ENCODE measurements at places on chromosomes 13 and 19.

- DNase-seq = no peak
These were observed 24.1 kb downstream of the HNRNPM start for GRCh38 chr19:8468761-8469373.

DNA sequence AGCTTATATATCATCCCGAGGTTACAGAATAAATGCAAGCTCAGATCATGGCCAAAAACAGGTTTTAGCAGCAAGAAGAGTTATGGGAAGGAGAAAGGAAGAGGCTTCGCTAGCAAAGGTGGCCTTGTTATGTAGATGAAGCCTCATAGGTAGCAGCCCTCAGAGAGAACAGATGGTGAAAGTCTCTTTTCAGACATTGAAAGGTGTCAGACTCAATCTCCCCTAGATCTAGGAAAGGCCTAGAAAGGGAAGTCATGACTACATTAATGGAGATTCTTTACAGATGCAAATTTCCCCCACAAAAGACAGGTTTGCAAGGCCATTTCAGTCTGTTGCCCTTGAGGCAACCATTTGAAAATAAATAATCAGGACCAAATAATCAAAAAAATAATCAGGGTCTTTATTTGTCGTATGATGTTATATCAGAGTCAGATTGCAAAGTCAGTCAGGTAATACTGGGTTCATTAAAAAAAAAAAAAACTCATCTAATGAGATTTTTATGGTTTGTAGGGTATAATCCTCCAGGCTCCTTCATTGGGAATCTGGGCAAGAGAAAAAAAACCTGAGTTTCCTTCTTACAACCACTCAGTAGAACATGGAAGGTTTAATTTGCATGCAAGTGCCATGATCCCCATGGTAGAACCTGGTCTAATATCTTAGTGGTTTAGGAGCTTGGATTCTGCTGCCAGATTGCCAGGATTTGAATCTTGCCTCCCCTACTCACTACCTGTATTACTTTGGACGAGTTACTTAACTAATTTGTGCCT, 50.8 kb upstream of the HTR2A start:
- no peak for DNase-seq

- no peak for DNase-seq
These were observed 28.4 kb upstream of the GPR183 start for GRCh38 chr13:99335603-99336002.

DNA sequence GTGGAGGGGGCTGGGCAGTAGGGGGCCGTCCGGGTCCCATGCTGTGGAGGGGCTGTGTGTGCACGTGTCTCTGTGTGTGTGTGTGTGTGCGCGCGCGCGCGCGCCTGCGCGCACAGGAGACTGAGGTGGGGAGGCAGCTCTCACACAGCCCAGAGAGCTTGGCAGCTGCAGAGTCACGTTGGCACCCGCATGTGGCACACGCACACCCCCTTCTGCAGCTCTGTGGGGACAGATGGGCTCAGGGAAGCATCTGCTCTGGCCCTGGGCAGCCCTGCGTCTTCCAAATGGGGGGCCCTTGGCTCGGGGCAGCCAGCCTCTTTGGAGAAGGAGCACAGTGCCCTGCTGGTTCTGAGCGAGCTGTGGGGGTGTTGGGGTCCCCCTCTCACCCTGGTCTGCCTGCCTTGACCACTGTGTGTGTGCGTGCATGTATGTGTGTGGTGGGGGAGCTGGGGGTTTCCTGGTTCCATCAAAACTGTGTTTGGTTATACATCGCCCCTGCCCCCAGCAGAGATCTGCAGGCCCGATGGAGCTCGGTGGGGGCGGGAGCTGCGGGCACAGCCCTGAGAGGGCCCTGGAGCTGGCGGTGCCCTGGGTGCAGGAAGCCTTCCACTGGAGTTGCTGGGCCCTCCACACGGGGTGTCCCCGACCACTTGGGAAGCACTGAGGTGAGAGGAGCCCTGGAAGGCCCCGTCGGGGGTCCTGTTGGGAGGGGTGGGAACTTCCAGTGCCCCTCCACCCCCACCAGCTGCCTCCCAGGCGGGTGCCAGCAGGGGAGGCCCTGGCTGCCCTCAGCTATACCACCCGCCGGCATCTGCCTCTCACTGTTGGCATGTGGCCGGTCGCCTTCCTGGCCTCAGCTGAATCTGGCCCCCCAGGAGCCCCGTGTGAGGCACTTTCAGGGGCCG, 67.1 kb downstream of the KDM4B start:
- DNase-seq = no peak

GRCh38 chr19:46926170-46927071, 65.6 kb downstream of the ARHGAP35 start:
- DNase-seq = no peak

- DNase-seq = no peak
These were observed 7.0 kb upstream of the RB1 start for GRCh38 chr13:48296528-48296927.

GRCh38 chr13:79966493-79966895, 374.4 kb downstream of the SPRY2 start:
- no peak for DNase-seq

DNA sequence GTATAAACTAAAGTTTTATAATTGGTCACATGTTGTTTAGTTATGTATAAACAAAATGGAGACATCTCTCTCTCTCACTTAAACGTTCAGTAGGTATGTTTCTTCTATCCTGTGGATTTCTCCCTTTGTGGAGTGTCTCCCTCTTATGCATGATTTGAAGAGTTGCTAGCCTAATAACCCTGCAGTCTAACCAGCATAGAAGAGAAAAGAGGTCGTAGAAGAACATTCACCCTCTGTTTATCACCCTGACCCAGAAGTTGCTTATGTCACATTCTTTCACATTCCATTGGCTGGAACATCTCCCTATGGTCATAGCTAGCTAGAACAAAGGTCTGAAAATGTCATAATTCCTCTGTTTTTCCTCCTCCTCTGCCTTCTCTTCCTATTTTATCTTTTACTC, 176.8 kb upstream of the PCDH20 start:
- DNase-seq = no peak

DNA sequence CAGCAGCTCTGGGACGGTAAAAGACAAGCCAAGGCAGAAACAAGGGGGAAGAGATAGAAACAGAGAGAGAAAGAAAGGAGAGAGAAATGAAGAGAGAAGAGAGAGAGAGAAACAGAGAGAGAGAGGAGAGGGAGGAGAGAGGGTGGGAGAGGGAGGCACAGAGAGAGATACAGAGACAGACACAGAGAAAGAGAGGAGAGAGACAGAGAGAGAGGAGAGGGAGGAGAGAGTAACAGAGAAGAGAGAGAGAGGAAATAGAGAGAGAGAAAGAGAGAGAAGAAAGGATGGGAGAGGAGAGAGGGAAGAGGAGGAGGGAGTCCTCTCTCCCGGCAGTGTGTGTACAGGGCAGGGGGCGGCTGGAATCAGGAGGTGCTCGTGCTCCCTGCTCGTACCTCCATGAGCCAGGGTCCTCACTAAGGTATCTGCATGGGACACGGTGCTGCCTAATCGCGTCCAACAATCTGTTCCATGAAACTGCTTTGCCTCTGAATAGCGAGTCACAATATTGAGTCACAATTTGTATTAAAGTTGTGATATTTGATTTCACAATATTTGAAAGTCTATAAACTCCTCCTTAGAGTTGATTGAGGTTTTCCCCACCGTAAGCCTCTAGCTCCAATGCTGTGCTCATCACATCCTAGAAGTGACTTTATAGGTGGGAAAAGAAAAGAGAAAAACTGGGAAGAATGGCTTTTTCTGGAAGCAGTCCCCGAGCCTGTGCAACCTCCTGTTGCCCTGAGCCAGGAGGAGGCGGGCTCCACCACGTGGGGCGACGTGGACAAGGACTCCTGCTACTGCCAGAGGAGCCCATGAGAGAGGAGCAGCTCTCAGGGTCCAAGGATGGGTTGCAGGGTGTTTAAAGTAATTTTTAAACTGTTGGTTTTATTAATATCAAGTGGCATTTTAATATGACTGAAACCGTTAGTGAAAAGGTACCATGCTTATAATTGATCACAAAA, 81.7 kb upstream of the ARHGEF7 start:
- no peak for DNase-seq

- peak; percentile 56 for DNase-seq
These were observed 8.3 kb upstream of the DGKH start for GRCh38 chr13:42039946-42040729.
